ENCODE measurements at places on chromosomes 2 and 18.

DNA sequence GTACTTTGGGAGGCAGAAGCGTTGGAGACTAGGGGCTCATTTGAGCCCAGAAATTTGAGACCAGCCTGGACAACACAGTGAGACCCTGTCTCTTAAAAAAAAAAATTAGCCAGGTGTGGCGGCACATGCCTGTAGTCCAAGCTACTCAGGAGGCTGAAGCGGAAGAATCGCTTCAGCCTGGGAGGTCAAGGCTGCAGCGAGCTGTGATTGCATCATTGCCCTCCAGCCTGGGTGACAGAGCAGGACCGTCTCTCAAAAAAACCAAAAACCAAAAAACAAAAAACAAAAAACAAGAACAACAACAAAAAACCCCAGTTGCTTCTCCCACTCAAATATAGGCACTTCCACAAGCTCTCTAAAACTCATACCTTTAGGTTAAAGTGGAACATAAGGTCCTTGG, 27.4 kb upstream of the ADCYAP1 start:
- DNase-seq, result no peak

DNA sequence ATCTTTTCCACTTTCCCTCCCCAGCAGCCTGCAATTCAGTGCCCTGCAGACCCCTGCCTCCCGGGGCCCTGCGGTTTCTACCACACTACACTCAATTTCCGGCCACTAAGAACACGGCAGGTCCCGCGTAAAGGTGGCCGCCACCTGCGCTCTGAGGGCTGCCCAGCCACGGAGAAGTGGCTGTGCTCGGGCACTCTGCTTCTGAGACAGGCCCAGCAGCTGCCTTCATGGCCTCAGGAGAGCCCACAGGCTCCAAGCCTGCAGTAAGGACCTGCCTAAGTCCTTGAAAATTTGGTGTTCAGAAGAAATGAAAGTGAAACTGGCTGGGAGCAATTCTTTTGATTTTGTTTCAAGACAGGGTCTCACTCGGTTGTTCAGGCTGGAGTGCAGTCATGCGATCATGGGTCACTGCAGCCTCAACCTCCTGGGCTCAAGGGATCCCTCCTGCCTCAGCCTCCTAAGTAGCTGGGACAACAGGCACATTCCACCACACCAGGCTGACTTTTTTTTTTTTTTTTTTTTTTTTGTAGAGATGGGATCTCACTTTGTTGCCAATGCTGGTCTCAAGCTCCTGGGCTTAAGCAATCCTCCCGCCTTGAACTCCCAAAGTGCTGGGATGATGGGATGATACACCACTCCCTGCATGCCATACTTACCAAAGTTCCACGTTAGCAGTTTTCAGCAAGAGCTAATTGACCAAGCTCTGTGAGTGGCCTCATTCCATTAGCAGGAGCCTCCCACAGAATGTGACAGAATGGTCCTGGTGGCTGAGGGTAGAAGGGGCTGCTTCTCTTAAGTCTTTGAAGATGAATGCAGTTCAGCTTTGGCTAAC, 14.6 kb upstream of the ALPP start:
- DNase-seq, result no peak

DNA sequence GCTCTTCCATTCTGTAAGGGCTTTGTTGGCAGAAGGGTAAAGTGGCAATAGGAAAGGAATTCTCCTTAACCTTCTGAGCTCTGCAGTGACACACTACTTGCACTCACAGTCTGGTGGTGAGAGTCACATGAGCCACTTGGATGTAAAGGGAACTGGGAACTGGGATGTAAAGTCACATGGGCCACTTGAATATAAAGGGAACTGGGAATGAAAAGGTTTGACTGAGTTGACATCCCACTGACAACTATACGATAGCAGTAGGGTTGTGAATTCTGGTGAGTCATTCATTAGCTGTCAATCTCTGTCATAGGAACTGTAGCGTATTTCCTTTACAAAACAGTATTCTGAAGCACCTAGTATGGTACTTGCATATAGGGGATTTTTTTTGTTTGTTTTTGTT, 5.5 kb downstream of the RPE start:
- DNase-seq, result no peak

DNA sequence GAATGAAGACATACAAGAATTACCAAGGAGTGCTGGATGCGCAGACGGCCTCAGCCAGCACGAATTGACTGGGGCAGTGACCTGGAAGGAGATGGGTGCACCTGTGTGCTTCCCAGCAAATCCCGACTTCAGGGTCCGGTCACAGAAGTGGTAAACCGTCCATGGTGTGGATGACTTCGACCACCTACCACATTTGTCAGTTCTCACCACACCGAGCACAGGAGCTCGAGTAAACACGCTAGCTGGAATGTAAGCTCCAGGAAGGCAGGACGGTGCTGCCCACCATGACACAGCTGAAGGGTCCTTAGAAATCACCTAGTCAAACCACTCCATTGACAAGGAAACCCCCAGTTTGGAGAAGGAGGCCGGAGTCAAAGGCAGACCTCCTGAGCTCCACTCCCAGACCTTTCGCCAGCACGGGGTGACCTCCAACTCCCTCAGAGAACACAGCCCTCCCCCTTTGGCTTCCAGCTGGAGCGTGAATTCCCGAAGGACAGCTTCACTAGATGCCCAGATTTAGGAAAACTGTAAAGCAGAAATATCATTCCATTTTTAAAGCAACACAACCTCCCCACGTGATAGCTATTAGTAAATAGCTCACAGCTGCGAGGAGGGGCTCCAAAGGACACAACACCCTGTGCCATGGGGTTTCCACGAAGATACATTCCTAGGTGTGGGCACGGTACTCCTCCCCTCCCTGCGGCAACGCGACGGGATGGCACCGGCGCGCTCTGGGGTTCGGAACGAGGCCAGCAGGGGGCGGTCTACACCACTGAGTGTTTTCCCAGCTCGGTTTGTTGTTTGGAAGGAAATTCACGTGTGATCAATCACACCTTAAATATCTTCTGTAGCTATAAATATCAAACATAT, 34.1 kb upstream of the GNAL start:
- DNase-seq, result peak; percentile 66

- DNase-seq, result no peak
Measured at GRCh38 chr18:36464126-36464651, 166.7 kb downstream of the FHOD3 start.

GRCh38 chr2:234289834-234290590, 206.9 kb downstream of the ARL4C start:
- no peak for DNase-seq

DNA sequence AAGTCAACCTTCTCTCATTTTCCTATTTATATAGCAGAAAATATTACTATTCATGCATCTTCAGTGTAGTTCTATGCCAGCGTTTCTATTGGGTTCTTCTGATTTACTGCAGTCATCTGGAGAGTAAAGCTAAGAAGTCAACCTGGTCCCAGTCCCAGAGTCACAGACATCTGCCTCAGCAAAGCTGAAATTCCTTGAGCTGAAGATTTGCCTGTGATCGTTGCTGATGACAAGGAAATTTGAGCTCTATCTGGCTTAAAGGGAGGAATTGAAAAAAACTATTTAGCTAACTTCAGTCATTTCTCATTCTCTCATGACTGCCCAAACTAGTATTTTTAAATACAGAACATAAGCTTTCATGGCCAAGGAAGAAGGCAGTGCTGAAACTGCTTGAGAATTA, 45.7 kb downstream of the RND3 start:
- no peak for DNase-seq

DNA sequence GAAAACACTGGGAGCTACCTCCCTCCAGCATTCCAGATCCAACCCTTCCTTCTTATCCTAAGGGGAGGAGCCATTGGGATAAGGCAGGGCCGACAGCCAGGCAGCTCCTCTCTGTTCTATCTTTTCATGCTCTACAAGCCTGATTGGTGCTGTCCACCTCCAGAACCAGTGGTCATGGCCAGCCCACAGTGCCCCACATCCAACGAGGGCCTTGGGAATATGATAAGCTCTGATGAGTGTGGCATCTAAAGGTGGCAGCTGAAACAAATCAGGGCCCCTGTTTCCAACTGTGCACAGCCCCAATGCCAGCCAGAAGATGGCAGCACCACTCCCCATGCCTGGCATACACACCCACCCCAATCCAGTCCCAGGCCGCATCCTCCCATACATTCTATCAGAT, 329.3 kb downstream of the C1D start:
- peak; percentile 44 for DNase-seq

DNA sequence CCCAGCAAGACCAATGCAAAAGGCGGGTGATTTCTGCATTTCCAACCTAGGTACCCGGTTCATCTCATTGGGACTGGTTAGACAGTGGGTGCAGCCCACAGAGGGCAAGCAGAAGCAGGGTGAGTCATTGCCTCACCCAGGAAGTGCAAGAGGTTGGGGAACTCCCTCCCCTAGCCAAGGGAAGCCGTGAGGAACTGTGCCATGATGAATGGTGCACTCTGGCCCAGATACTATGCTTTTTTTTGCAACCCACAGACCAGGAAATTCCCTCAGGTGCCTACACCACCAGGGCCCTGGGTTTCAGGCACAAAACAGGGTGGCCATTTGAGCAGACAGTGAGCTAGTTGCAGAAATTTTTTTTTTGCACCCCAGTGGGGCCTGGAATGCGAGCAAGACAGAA, 662.6 kb upstream of the ACVR2A start:
- DNase-seq, result no peak

- DNase-seq, result no peak
Measured at GRCh38 chr18:76379226-76380126, 115.6 kb downstream of the ZNF516 start.

DNA sequence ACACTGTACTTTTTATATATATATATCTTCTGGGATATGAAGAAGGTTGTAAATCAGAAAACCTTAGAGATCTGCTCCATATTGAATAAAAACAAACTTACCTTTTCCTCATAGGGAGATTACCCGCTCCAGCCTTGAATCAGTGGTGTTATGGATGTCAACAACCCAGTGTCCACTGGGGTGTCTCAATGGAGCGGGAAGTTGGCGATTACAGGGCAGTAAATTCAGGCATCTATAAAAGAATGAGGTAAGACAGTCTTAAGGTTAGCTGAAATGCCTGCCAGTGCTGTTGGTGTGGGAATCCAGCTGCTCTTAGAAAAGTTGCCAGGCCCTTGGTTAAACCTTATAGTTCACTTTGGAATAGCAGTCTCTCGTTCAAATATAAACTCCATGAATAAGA, 102.3 kb downstream of the R3HDM1 start:
- DNase-seq, result no peak

GRCh38 chr2:2590841-2591541, 259.9 kb upstream of the MYT1L start:
- DNase-seq, result no peak

- DNase-seq, result peak; percentile 21
Measured at GRCh38 chr2:85873679-85874078, 15.1 kb downstream of the ST3GAL5 start.

Measured in WERI-Rb-1 (cell line).